ENCODE measurements at places on chromosomes 12 and 14.

DNA sequence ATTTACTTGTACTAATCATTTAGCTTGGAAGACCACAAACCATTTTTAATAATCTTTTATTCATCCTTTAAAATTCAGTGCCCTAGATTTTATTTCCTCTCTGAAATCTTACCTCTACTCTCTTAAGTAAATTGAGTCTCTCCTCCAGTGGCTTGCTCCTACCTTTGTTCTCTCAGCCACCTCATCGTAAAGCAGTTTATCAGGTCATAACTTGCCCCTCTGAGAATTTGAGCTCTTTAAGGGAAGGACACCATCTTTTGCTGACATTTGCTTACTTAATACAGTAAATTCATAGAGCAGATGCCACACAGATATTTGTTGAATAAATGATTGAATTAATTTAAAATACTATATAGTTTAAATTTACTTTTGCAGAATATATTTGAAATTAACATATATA is 794.3 kb downstream of the C12orf50 start:
- DNase-seq = no peak

DNA sequence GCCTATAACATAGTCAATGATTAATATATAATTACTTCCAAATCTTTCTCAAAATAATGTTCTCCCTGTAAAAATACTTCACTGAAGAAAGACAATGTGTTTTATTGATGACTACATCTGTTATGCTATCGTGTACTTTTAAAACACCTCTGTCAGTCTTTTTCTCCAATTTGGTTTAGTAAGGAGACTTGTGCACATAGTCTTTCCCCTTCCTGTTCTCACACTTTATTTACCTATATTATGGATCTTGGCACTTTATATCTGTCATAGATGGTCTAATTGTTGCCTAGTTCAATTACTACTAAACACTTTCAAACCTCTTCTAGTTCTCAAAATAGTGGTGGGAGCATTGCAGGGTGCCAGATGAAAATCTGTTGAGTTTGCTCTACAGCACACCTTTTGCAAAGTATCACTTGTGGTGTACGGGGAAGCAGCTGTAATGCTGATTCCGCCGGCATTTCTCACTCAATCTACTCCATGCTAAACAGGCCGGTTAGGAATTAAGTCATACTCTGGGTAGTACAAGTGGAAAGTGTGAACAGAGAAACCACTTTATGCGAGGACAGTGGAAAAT is 1.1 kb upstream of the INSM2 start:
- no peak for DNase-seq

GRCh38 chr12:71947645-71948105 is 9.0 kb downstream of the TPH2 start:
- no peak for DNase-seq

- DNase-seq = no peak
These were observed 1324.7 kb downstream of the AACS start for GRCh38 chr12:126389961-126390360.

DNA sequence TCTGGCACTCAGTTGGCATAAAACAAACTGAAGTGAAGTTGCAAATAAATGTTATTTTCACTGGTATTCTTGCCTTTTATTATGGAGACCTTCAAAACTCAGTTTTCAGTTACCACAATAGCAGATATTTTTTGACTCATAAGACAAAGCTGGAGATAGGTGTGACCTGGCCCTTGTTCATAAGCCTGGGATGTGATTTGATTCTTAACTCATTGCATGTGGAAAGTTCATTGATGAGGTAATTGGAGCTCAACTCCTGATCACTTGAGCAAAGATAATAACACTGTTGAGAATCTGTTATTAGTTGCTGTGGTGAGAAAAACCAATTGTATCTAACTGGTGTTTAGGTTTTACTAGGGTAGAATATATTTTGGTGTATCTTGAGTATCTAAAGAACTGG is 105.1 kb downstream of the AEBP2 start:
- DNase-seq = no peak

DNA sequence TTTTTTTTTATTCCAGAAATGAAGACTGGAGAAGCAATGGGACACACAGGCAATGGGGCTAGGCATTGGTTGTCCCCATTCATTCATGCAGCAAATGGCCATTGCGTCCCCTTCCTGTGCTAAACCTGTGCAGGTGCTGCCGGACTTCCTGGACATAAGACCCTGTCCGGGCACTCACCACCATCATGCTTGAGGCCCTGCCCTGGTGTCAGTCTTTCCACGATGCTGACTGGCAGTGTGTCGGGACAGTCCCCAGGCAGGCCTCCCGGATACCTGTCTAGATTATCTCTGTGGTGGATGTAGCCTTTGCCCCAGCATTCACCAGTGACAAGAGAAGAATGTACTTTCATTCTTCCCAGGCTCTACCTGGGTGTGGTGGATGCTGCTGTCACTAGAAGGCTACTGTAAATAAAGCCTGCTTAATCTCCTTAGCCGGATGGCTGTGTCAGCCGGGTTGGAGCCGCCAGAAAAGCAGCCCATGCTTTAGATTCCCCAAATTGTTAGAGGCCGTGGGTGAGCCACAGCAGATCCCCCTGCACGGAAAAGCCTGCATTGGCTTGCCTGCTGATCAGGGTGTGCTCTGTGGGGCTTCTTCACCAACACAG is 94.5 kb upstream of the PARP11 start:
- no peak for DNase-seq

DNA sequence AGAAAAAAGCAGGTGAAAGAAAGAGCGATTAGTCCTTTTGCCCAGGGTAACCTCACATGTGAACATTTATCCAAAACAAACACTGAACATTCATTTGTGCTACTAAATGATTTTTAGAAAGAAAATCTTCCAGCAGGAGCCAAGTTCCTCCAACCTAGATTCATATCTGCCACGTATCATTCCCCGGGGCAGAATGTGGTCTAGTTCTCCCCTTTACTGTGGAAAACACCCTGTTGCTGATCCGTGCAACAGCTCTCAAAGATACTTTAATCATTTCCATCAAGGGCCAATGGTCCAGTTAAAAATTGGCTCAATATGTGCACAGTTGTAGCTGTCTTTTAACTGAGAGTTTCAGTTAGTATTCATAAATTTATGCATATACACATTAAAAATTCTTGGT is 479.1 kb downstream of the ATP23 start:
- DNase-seq = no peak

DNA sequence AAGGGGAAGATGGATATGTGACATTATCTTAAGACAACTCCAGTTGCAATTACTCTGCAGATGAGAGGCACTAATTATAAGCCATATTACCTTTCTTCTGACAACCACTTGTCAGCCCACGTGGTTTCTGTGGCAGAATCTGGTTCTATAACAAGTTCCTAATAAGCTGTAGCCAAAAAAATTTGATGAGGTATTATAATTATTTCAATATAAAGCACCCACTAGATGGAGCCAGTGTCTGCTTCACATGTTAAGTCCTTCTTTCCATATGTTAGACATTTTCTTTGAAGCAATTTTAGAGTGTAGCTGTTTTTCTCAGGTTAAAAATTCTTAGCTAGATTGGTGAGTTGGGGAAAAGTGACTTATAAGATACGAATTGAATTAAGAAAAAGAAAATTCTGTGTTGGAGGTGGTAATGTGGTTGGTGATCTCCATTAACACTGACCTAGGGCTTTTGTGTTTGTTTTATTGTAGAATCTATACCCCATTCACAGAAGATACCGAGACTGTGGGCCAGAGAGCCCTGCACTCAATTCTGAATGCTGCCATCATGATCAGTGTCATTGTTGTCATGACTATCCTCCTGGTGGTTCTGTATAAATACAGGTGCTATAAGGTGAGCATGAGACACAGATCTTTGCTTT is 36.9 kb downstream of the PSEN1 start:
- no peak for DNase-seq

DNA sequence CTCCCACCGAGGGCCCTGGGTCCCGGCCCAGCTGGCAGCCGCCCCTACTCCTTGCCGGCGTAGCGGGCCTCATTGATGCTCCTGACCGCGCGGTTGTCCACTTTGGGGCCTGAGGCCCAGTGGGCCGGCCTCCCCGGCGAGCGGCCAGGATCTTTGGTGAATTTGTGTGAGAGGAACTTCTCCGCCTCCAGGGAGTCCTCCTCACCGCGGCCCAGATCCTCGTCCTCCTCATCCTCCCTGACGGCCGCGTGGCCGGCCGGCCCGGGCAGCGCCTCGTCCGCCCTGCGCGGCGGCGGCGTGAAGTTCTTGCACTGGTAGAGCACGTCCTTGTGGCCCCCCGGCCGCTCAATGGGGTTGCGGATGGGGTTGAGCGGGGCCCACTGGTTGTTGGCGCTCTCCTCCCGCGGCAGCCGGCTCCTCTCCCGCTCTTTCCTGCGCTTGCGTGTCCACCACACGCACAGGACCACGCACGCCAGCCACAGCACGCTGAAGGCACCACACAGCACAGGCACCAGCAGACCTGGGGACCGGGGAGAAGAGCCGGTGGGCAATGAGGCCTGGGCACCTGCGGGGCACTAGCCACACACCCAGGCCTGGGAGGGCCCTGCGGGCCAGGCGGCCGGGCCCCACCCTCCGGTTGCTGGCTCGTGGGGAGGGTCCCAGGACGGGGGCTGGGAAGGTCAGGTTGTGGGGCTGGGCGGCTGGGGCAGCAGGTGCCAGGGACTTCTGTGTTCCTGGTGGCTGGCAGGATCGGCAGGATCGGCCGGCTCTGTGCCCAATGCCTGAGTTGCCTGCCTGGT is 25.7 kb downstream of the JAG2 start:
- no peak for DNase-seq

DNA sequence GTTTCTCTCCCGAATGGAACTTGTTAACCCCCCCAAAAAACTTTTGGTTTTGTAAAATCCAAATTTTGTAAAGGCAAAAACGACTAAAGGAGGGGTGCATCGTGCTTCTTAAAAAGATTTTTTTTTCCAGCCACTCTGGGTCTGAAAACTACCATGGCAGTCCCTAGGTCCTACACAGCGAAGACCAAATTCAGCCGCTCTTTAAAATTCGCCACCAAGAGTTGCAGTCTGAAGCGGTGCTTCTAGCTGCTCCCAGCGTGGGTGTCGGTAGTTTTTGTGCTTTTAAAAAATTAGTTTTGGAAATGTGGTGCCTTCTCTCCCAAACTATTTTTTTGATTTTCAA is 873 bp upstream of the GSC start:
- no peak for DNase-seq

DNA sequence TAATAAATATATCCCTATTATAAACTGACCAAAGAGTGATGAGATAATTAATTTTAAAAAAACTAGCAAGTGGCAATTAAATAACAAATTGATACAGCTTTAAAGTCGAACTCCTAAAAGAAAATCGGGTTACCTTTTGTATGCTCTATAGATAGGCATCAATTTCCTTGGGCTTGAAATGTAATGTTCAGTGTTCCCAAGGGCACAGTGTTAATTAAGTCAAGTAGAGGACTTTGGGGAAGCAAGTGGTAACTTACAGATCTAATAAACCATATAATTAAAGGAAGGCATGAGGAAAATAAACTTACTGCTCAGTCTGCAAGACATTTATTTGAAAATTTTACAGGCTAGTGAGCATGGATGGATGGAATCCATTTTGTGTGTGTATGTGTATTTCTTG is 220.9 kb downstream of the FSCB start:
- no peak for DNase-seq

GRCh38 chr14:21055432-21056117 is 2.0 kb upstream of the RNASE8 start:
- DNase-seq = no peak

GRCh38 chr12:16349131-16349460 is 1.7 kb downstream of the MGST1 start:
- no peak for DNase-seq

DNA sequence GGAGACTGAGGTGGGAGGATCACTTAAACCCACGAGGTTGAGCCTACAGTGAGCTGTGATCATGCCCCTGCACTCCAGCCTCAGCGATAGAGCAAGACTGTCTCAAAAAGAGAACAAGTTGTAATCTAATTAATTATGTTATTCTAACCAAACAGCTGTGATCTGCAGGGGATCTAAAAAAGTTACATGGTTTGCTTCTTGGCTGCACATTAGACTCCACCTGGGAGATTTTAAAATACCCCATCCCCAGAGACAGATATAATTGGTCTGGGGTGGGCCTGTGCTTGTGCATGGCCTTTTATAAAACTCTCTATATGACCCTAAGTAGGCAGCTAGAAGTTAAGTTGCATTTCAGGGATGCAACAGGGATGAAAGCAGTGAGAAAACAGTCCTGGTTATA is 76.7 kb downstream of the SCAF11 start:
- DNase-seq = no peak

- no peak for DNase-seq
These were observed 115.6 kb downstream of the LRIG3 start for GRCh38 chr12:58804749-58805148.

DNA sequence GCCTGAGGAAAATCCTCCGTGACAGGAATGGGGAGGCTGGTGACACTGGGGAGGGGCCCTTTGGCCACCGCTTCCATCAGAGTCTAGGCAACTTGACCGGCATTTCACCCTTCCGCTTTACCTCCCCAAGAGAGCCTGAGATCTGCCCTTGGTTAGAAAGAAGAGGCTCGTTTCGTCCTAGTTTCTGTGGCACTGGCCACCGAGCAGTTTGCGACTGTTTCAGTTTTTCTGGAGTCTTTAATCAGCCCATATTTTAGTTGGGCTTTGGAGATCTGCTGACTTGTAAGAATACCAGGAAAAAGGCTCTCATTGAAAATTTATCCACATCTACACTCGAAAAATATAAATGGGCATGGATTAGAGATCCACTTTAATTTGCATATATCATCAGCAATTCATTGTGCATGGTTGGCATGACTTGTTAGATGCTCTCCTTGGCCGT is 414 bp upstream of the ANKS1B start:
- DNase-seq = no peak

GRCh38 chr14:99707921-99708320 is 23.8 kb downstream of the CYP46A1 start:
- no peak for DNase-seq

- no peak for DNase-seq
These were observed 5.7 kb upstream of the HOXC13 start for GRCh38 chr12:53932915-53933314.

- DNase-seq = no peak
These were observed 96.0 kb downstream of the ZFP36L1 start for GRCh38 chr14:68696721-68697495.

DNA sequence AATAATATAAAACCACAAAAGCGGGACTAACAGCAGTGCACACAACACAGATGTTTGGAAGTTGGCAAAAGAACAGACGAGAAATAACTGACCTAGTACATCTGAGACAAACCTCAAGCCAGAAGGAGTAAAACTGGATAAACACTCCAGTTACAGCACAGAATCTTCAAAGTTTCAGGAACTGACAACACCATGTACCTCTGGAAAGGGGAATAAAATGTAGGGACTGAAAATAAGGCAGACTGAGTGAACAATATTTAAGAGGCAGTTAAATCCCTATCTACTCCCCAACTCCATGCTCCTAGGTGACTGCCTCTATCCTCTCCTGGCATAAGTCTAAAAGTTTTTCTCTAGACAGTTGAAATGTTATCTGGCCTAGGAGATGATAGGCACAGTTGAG is 57.9 kb downstream of the ZFYVE21 start:
- no peak for DNase-seq

- DNase-seq = no peak
These were observed 22.6 kb downstream of the TCTN1 start for GRCh38 chr12:110636516-110636915.

DNA sequence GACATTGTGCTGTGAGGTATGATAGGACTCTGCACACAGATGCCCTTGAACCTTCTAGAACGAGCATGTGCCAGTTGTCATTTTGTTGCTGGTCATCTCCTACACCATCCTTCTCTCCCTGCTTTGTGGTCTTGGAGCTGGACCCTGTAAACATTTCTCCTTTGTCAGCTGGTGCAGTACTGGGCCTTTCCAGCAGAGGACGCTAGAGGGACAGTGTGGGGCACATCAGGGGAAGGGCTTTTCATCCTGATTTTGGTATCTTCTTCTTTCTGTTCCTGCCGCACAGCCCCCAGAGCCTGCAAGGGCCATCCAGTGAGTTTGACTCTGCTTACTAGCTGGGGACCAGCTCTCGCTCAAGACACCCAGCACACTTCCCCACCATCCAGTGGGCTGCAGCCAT is 484.6 kb downstream of the AACS start:
- no peak for DNase-seq

All from activated naive CD4-positive, alpha-beta T cell (primary cell).